Chondrocyte (in vitro differentiated cells): ENCODE measurements at places on chromosomes 13 and 19.

DNA sequence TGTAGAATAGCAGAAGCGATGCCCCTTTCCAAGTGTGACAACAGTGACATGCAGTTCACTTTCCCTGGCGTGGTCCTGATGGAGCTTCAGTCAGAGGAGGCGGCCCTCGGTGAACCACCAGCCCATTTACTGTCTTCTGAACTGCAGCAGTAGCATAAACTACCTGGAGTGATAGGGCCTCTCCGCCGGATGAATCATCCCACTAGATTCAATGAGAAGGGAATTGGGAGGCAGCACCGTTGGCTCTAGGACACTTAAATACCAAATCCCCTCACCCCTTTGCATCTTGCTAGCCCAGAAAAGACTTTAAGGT, 112.8 kb upstream of the GPR12 start:
- no peak for DNase-seq

- no peak for DNase-seq
Measured at GRCh38 chr13:33644581-33645543, 173.1 kb upstream of the RFC3 start.

- no peak for DNase-seq
Measured at GRCh38 chr13:100106005-100106404, 17.1 kb downstream of the PCCA start.

- no peak for DNase-seq
Measured at GRCh38 chr13:59422646-59423045, 741.1 kb downstream of the DIAPH3 start.

DNA sequence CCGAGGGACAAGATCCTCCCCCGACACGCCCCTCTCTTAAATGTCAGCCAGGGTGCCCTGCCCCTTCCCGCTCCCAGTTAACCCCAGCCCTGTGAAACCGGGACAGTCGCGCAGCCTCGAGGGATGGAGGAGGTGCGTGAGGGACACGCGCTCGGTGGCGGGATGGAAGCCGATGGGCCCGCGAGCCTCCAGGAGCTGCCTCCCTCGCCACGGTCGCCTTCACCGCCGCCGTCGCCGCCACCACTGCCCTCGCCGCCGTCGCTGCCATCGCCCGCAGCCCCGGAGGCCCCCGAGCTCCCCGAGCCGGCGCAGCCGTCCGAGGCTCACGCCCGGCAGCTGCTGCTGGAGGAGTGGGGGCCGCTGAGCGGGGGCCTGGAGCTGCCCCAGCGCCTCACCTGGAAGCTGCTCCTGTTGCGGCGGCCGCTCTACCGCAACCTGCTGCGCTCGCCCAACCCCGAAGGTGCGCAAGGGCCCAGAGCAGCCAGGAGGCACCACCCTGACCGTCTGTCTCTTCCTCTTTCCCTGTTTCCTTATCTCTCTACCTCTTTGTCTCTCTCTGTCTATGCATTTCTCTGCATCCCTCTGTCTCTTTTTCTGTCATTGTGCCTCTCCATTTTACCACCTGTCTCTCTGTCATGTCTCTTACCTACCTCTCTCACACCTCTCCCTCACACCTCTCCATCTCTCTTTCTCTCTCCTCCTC, at the start of gene NCCRP1:
Gene NCCRP1 (plus strand): TSS at position 105 of the 703 bp plus-strand sequence. CDS start 19 bp downstream, at position 124.
- no peak for DNase-seq

- no peak for DNase-seq
Measured at GRCh38 chr13:103133556-103133955, 67.3 kb upstream of the SLC10A2 start.

- DNase-seq = no peak
Measured at GRCh38 chr13:42653679-42654078, 79.7 kb downstream of the TNFSF11 start.

GRCh38 chr19:10929402-10929794, 787 bp downstream of the TIMM29 start:
- peak; percentile 86 for DNase-seq

- DNase-seq = no peak
Measured at GRCh38 chr13:62653371-62653770, 1237.7 kb upstream of the PCDH20 start.

DNA sequence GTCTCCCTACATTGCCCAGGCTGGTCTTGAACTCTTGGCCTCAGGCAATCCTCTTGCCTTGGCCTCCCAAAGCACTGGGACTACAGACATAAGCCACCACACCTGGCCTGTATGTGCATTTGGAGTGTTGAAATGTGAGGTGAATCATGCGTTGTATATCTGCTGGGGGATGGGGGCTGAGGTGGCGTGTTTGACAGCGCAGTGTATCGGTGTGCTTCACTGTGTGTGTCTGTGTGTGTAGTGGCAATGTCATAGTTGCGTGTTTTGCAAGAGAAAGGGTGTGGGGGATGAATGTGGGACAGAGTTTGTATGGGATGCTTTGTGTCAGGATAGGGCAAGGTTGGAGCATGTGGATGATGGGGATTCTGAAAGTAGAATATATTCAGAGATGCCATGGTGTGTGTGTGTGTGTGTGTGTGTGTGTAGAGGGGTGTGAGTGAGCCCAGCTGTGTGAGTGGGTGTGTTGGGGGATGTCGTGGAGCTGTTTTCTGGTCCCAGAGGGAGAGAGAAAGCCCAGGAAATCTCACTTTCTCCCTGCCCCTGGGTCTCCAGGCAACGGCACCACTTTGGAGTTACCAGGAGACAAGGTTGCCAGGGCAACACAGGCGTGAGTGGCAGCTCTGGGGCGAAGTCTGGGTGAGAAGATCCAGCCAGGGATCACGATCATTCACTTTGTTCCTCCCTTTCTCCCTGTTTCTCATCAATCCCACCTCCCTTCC, 1.1 kb upstream of the SWSAP1 start:
- no peak for DNase-seq

GRCh38 chr19:19201697-19202630, 1.2 kb downstream of the NR2C2AP start:
- DNase-seq = no peak

DNA sequence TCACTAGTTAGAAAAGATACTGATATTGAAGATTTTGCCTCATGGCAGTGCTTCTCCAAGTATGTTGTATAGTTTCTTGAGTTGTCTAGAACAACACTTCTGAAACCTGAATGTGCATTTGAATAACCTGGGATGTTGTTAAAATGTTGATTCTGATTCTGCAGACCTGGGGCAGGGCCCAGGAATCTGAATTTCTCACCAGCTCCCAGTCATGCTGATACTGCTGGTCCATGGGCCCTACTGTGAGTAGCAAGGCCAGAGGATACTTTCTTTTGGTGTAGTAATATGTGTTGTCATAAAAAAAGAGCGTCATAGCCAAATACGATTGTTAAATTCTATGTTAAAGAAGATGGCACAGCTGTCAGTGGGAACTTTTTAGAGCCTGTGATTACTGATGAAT, 41.6 kb upstream of the C1QTNF9 start:
- no peak for DNase-seq

GRCh38 chr19:10861103-10861651, 10.2 kb upstream of the CARM1 start:
- no peak for DNase-seq

DNA sequence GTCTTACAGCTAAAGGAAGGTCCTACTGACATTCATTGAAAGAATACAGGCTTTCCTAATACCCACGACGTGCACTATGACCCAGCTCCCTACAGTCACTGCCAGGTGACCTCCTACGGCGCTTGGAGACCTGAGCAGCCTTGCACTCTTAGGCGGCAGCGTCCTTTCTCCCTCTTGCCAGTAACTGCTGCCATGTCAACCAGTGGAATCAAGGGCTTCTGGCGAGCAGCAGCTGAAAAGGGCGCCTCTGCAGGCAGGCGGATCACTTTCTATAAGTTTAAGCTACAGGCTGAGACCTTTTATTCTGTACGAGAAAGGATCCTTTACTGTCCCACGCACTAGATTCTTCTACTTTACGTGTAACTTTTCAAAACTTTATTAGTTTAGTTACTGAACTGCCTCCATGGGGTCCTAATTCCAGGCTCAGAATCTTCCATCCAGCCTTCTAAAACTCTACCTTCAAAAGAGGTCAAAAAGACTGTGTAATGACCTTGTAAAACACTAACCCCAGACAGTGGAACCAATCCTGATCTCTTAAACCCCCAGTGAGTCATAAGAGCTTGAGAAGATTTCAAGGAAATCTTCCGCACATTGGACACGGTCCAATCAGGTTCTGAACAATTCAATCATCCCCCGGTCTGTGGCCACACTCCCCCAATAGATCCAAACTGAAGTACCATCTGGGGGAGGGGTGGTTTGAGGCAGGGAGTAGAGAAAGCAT, 1.9 kb downstream of the KCTD12 start:
- DNase-seq = no peak

GRCh38 chr19:40609561-40610395, 8.6 kb downstream of the LTBP4 start:
- no peak for DNase-seq

DNA sequence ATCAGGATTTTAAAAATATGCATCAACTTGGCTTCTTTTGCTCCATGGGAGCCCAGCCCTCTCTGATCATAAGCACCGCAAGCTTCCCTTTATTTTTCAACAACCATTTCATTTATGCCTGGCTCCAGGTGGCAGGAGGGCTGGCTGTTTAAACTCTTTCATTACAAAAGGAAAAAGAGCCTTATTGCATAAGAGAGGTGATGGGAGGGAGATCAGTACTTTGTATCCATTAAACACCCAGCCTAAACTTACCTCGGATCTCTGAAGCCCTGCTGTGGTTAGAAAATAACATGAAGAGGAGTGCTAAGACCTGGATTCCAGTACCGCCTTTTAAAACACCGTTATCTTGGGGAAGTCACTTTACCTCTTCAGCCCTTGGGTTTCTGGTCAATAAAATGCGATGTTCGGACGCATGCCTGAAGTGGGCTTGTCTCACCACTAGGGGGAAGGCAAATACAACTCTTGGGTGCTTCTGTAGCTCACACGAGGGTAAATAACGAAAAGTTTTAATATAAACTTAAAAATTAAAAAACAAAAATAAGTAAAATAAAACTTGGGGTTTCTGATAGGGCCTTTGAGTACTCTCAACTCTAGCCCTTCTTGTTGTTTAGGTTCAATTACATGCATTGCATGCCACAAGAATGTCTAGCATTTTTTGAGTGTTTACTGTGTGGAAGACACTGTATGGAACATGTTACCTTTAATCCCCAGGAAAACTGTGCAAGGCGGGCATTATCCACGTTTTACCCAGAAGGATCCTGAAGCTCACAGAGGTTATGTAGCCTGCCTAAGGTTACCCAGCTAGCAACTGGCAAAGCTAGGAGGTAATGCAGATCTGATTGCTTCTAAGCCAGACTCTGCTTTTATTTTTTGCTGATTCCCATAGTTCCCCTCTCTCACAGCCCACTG, 240.3 kb downstream of the LMO7 start:
- DNase-seq = no peak

- DNase-seq = no peak
Measured at GRCh38 chr13:67421475-67421874, 191.3 kb upstream of the PCDH9 start.

GRCh38 chr13:74883834-74884233, 598.1 kb downstream of the TBC1D4 start:
- no peak for DNase-seq

- no peak for DNase-seq
Measured at GRCh38 chr13:31191748-31192147, 8.0 kb upstream of the B3GLCT start.

- DNase-seq = no peak
Measured at GRCh38 chr13:68608147-68608546, 1378.0 kb upstream of the PCDH9 start.

DNA sequence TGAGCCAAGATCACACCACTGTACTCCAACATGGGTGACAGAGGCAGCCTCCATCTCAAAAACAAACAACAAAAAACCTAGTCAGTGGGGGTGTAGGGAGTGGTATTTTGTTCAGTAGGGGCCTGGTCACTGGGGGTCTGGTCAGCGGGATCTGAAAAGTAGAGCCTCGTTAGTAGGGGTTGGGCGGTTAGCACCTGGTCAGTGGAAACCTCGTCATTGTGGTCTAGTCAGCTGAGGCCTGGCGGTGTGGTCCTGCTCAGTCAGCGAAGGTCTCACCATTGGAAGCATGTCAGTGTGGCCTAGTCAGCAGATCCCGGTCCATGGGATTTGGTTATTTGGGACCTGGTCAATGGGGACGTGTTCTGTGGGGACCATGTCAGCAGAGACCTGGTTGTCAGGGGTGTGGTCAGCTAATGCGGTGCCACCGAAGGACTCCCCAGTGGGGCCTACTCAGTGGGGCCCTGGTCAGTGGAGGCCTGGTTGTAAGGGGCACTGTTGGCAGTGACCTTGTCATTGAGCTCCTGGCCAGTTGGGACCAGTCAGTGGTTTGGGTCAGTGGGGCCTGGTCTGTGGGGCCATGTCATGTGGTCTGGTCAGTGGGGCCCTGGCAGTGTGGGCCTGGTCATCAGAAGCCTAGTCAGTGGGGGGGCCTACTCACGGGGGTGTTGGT, 63.0 kb upstream of the TPM4 start:
- peak; percentile 73 for DNase-seq

- no peak for DNase-seq
Measured at GRCh38 chr13:52916486-52916990, 68.1 kb upstream of the PCDH8 start.

- no peak for DNase-seq
Measured at GRCh38 chr19:10104665-10105508, 1.3 kb upstream of the PPAN start.

DNA sequence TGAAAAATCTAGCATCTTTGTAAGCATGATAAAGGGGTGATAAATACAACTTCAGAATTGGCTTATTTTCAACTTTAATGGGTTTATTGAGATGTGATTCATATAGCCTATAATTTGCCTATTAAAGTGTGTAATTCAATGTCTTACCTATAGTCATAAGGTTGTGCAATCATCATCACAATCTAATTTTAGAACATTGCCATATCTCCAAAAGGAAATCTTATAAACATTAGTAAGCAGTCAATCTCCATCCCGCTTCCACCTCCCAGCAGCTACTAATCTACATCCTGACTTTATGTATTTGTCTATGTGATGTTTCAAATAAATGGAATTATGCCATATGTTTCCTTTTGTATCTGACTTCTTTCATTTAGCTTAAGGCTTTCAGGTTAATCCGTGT, 145.2 kb upstream of the KLHL1 start:
- no peak for DNase-seq

DNA sequence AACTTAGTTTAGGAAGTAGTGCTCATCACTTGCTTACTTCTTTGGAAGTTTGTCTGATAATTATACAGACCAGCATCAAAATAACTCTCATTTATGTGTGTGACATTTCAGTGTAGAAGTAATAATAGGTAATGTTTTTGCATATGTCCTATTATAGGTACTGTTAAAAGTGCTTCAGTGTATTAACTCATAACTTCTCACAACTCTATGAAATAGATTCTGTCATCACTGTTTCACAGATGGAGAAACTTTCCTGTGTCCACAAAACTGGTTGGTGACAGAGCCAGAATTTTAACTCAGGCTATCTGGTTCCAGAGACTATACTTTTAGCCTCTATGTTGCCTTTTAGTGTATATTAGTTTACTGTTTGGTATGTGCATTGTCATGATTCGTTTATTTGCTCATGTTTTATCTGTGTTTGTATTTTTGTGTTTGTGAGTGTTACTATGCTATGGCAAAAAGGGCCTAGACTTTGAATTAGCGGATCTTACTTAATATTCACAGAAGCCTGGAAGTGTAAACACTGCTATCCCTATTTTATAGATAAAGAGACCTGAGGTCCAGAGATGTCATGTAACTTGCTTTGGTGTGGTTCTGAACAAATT, 12.7 kb downstream of the LPAR6 start:
- DNase-seq = no peak

- DNase-seq = no peak
Measured at GRCh38 chr19:49335071-49335783, at the start of gene CD37. Gene CD37, plus strand, starts transcription at chr19:49335406. Its CDS starts 135 bp downstream, at chr19:49335541.

- no peak for DNase-seq
Measured at GRCh38 chr19:49422407-49423070, 702 bp downstream of the PTH2 start.

- no peak for DNase-seq
Measured at GRCh38 chr13:68078874-68079273, 848.7 kb upstream of the PCDH9 start.
